ENCODE measurements at places on chromosomes 1 and 21. TPM values are rescaled to one million over a fixed set of nuclear protein-coding genes. Genes with fewer than 3 reads are reported as not detected.

Gene NPL
- 3.1 TPM for total RNA-seq

GRCh38 chr21:37269481-37269880 is 2.3 kb upstream of the VPS26C start:
- peak overlapping the region; percentile 99 for H3K27ac ChIP-seq
- H3K4me3 ChIP-seq, result peak overlapping the region; percentile 28
- peaks cover 17% of the 10 kb centered on the region for H3K36me3 ChIP-seq
- no peak for DNase-seq
- peaks cover 1% of the 10 kb centered on the region for H3K27me3 ChIP-seq

- H3K27ac ChIP-seq, result no peak overlapping the region
- H3K4me3 ChIP-seq, result no peak overlapping the region
- DNase-seq, result no peak
- H3K27me3 ChIP-seq, result no peaks in the 10 kb centered on the region
- H3K4me1 ChIP-seq, result peaks cover 70% of the 10 kb centered on the region
- peaks cover 6% of the 10 kb centered on the region for H3K36me3 ChIP-seq
Measured at GRCh38 chr1:66270119-66270812, 263.7 kb upstream of the SGIP1 start.

Gene ANGPTL1
- not detected for total RNA-seq

DNA sequence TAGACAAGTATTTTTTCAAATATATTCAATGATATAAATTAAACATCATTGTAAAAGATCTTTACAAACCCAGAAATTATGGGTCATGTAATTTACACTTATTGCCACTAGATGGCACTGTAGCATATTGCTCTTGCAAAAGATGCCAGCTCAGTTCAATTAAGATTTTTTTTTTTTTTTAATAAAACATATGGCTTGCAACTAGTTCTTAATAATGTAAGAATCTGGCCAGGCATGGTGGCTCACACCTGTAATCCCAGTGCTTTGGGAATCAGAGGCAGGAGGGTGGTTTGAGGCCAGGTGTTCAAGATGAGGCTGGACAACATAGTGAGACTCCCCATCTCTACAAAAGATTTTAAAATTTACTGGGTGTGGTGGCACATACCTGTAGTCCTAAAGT is 49.4 kb upstream of the DESI2 start:
- peaks cover 9% of the 10 kb centered on the region for H3K4me1 ChIP-seq
- H3K27ac ChIP-seq, result no peak overlapping the region
- H3K4me3 ChIP-seq, result no peak overlapping the region
- peak; percentile 13 for DNase-seq
- no peaks in the 10 kb centered on the region for H3K27me3 ChIP-seq
- H3K36me3 ChIP-seq, result no peaks in the 10 kb centered on the region

DNA sequence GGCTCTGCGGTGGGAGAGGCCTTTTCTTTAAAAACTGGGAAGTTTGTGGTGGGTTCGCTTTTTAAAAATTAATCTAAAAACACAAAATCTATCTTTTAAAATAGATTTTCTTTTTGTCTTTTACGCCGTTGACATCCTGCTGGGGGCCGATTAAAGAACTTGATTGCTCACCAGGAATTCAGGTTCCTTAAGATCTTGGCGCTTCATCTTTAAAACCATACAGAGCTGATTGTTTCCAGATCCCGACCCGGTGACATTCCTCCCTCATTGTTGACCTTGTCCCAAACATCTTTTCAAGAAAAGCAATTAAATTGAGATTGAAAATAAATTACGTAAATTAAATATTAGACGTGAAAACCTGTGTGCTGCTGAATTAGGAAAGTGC is 546 bp upstream of the ZNF697 start:
- peaks cover 6% of the 10 kb centered on the region for H3K4me1 ChIP-seq
- peak overlapping the region; percentile 64 for H3K4me3 ChIP-seq
- no peak for DNase-seq
- H3K36me3 ChIP-seq, result no peaks in the 10 kb centered on the region
